ENCODE measurements at places on chromosomes 5 and 9. TPM values are rescaled to one million over a fixed set of nuclear protein-coding genes. Genes with fewer than 3 reads are reported as not detected.

DNA sequence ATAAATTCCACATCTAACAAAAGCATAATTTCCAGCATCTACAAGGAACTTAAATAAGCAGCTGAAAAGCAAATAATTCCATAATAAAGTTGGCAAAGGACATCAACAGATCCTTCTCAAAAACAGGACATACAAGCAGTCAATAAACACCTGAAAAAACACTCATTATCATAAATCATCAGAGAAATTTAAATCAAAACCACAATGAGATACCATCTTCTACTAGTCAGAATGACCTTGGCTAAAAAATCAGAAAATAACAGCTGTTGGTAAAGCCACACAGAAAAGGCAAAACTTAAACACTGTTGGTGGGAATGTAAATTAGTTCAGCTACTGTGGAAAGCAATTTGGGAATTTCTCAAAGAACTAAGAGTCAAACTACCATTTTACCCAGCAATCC, 1371.1 kb upstream of the ACO1 start:
- H3K27me3 ChIP-seq: no peaks in the 10 kb centered on the region
- H3K27ac ChIP-seq: no peak overlapping the region
- no peaks in the 10 kb centered on the region for H3K36me3 ChIP-seq
- no peaks in the 10 kb centered on the region for H3K4me1 ChIP-seq
- DNase-seq: no peak
- H3K4me3 ChIP-seq: no peak overlapping the region

ESM1 gene
- not detected for total RNA-seq

DNA sequence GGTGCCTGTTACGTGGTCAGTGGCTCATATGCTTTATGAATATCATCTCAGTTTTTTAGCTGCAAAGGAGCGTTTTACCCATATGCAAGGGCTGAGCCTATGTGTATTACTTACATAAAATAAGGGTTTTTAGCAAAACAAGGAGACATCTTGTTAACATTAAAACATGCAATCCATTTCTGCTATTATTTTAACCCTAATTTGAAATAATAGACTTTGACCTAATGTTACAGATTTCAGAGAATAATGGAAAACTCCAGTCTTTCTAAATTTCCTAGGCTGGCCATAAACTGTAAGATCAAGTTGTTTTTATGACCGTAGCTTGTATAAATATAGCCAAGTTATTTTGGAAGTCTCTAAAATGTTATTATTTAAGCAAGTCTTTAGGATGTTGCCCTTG, 121.1 kb upstream of the SEMA6A start:
- no peak overlapping the region for H3K4me3 ChIP-seq
- no peaks in the 10 kb centered on the region for H3K36me3 ChIP-seq
- no peaks in the 10 kb centered on the region for H3K27me3 ChIP-seq
- no peak overlapping the region for H3K27ac ChIP-seq

MEGF10 gene
- 0.11 TPM for total RNA-seq

- peaks cover 15% of the 10 kb centered on the region for H3K27me3 ChIP-seq
- no peaks in the 10 kb centered on the region for H3K4me1 ChIP-seq
- no peak overlapping the region for H3K27ac ChIP-seq
Measured at GRCh38 chr9:137066096-137066861, 4.1 kb downstream of the SAPCD2 start.

DNA sequence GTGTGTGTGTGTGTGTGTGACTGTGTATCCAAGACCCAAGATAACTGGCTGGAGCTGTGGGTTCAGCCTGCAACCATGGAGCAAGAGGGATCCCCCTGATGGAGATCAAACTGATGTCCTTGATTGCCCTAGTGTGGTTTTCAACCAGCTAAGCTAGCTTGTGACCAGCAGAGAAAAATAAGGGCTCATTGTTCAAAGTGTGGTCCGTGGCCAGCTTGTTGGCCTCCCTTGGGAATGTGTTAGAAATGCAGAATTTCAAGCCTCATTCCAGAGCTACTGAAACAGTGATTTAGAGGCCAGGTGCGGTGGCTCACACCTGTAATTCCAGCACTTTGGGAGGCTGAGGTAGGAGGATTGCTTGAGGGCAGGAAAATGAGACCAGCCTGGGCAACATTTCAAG, 79.9 kb downstream of the ACER2 start:
- H3K4me1 ChIP-seq: peaks cover 3% of the 10 kb centered on the region
- H3K4me3 ChIP-seq: no peak overlapping the region
- no peak for DNase-seq

ENTPD8 gene
- not detected for total RNA-seq

PCDHB12 gene
- 19.7 TPM for total RNA-seq

DNA sequence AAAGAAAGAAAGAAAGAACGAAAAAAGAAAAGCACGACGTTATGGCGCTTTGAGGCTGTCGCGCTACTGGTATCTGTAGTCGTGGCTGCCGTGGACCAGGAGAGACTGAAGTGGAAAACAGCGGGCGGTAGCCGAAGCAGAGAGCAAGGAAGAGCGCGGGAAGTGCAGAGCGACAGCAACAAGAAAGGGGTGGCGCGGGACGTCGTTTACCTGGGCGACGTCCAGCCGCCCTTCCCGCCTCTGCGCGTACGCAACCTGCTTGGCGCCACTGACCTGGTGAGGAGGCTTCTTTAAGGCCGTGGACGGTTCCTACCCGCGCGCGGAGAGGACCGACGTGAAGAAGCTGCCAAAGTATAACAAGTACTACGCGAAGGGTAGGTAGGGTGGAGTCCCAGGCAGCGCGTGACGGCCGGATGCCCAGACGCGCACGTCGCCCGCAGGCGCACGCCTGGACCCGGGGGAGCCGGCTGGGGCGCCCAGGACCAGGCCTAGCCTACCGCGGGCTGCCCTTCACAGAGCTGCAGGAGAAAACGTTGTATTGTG, 15.4 kb downstream of the CCL28 start:
- H3K4me1 ChIP-seq: no peaks in the 10 kb centered on the region
- H3K36me3 ChIP-seq: no peaks in the 10 kb centered on the region
- H3K27ac ChIP-seq: no peak overlapping the region
- peak; percentile 64 for DNase-seq
- H3K4me3 ChIP-seq: peak overlapping the region; percentile 67

GRCh38 chr9:134690946-134691694, 49.5 kb downstream of the COL5A1 start:
- peaks cover 18% of the 10 kb centered on the region for H3K36me3 ChIP-seq
- H3K4me1 ChIP-seq: peaks cover 11% of the 10 kb centered on the region
- H3K27me3 ChIP-seq: no peaks in the 10 kb centered on the region
- DNase-seq: no peak
- H3K4me3 ChIP-seq: no peak overlapping the region

GRCh38 chr9:137784046-137784445, 93.5 kb upstream of the CACNA1B start:
- H3K27ac ChIP-seq: no peak overlapping the region
- DNase-seq: no peak
- no peaks in the 10 kb centered on the region for H3K27me3 ChIP-seq
- H3K36me3 ChIP-seq: peaks cover 68% of the 10 kb centered on the region

- H3K36me3 ChIP-seq: no peaks in the 10 kb centered on the region
- H3K4me3 ChIP-seq: no peak overlapping the region
- no peak for DNase-seq
- H3K4me1 ChIP-seq: peaks cover 50% of the 10 kb centered on the region
- H3K27ac ChIP-seq: no peak overlapping the region
Measured at GRCh38 chr5:68246802-68247201, 31.2 kb downstream of the PIK3R1 start.

SETX gene
- 31.2 TPM for total RNA-seq

PGGT1B gene
- total RNA-seq: 4.0 TPM

GRCh38 chr9:112180387-112180881, 5.3 kb upstream of the SUSD1 start:
- no peaks in the 10 kb centered on the region for H3K4me1 ChIP-seq
- no peak overlapping the region for H3K27ac ChIP-seq
- no peak for DNase-seq
- no peaks in the 10 kb centered on the region for H3K27me3 ChIP-seq

- H3K4me3 ChIP-seq: no peak overlapping the region
- no peaks in the 10 kb centered on the region for H3K36me3 ChIP-seq
- no peak overlapping the region for H3K27ac ChIP-seq
- no peaks in the 10 kb centered on the region for H3K4me1 ChIP-seq
Measured at GRCh38 chr5:151587796-151588555, 3.2 kb downstream of the FAT2 start.

GRCh38 chr9:19527663-19528062, 118.9 kb downstream of the ACER2 start:
- H3K27me3 ChIP-seq: no peaks in the 10 kb centered on the region
- no peak for DNase-seq
- no peaks in the 10 kb centered on the region for H3K36me3 ChIP-seq
- H3K27ac ChIP-seq: no peak overlapping the region
- H3K4me3 ChIP-seq: no peak overlapping the region
- H3K4me1 ChIP-seq: no peaks in the 10 kb centered on the region

DDX4 gene
- not detected for total RNA-seq

DNA sequence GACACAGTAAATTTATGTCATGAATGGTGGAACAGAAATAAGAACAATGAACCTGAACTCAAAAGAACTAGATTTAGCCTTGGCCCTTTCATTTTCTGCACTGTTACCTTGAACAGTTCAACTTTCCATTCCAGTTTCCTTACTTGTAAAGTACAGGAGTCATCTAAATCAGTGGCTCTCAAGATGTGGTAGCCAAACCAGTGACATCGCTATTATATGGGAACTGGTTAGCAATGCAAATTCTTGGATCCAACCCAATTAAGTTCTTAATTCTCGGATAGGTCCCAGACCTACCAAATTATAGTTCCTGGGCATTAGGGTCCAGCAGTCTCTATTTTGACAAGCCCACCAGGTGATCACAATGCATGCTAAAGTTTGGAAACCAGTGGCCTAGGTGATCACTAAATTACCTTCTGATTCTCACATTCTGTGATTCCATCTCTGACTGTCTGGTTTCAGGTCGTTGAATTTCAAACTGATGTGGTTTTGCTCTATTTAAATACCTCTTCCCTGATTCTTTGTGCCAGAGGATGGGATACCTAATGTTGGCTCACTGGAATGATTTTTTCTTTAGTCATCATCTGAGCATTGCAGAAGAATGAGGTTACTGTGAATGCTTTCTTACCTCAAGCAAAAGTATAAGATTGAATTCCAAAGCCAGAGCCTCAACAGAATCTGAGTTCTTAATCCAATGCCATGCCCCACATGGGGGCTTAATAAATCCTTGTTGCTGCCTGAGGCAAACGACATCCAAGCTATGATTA, 253.8 kb downstream of the ENC1 start:
- no peak overlapping the region for H3K4me3 ChIP-seq
- H3K27me3 ChIP-seq: no peaks in the 10 kb centered on the region
- H3K4me1 ChIP-seq: peaks cover 5% of the 10 kb centered on the region
- no peaks in the 10 kb centered on the region for H3K36me3 ChIP-seq

DNA sequence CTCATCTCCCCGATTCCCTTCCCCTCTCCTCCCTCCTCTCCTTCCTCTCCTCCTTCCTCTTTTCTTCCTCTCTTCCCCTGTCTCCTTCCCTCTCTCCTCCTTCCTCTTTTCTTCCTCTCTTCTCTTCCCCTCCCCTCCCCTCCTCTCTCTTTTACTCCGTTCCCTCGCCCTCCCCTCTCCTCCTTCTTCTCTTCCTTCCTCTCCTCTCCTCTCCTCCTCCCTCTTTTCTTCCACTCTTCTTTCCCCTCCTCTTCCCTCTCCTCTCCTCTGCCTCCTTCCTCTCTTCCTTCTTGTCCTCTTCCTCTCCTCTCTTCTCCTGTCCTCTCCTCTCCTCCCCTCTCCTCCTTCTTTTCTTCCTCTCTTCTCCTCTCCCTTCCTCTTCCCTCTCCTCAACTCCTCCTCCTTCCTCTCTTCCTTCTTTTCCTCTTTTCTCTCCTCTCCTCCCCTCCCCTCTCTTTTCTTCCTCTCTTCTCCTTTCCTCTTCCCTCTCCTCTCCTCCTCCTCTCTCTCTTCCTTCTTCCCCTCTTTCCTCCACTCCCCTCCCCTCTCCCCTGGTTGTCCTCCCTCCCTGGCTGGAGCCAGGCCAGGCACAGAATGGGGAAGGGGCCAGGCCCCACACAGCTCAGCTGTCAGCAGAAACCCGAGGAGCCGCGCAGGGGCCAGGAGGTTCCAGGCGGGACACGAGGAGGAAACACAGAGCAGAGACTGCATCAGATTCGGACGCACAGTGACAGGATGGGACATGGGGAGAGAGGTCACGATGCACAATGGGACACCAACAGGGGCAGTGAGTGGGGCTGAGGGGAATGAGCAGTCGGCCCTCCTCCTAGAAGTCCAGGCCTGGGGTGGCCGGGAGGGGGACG, 48.0 kb downstream of the CAMK2A start:
- no peaks in the 10 kb centered on the region for H3K36me3 ChIP-seq
- no peak overlapping the region for H3K4me3 ChIP-seq
- no peaks in the 10 kb centered on the region for H3K27me3 ChIP-seq
- no peaks in the 10 kb centered on the region for H3K4me1 ChIP-seq
- no peak overlapping the region for H3K27ac ChIP-seq

LAMC3 gene
- 1.6 TPM for total RNA-seq

CYLC2 gene
- total RNA-seq: not detected

GRCh38 chr5:58066557-58066956, 393.3 kb downstream of the PLK2 start:
- no peaks in the 10 kb centered on the region for H3K27me3 ChIP-seq
- no peak overlapping the region for H3K4me3 ChIP-seq
- H3K4me1 ChIP-seq: no peaks in the 10 kb centered on the region
- no peak for DNase-seq
- H3K36me3 ChIP-seq: no peaks in the 10 kb centered on the region

- no peak overlapping the region for H3K4me3 ChIP-seq
- no peaks in the 10 kb centered on the region for H3K27me3 ChIP-seq
- no peaks in the 10 kb centered on the region for H3K4me1 ChIP-seq
- no peak for DNase-seq
Measured at GRCh38 chr5:3277590-3278196, 317.9 kb upstream of the IRX1 start.

TOR1B gene
- 51.7 TPM for total RNA-seq

- H3K27ac ChIP-seq: no peak overlapping the region
- no peaks in the 10 kb centered on the region for H3K4me1 ChIP-seq
- H3K27me3 ChIP-seq: no peaks in the 10 kb centered on the region
- no peak overlapping the region for H3K4me3 ChIP-seq
- DNase-seq: no peak
Measured at GRCh38 chr5:165508861-165509260, 2003.4 kb downstream of the MAT2B start.

IFNA13 gene
- not detected for total RNA-seq

- DNase-seq: no peak
- H3K4me3 ChIP-seq: no peak overlapping the region
- no peaks in the 10 kb centered on the region for H3K4me1 ChIP-seq
- no peaks in the 10 kb centered on the region for H3K36me3 ChIP-seq
- H3K27me3 ChIP-seq: no peaks in the 10 kb centered on the region
Measured at GRCh38 chr5:59532979-59533729, 360.4 kb downstream of the PDE4D start.

DNA sequence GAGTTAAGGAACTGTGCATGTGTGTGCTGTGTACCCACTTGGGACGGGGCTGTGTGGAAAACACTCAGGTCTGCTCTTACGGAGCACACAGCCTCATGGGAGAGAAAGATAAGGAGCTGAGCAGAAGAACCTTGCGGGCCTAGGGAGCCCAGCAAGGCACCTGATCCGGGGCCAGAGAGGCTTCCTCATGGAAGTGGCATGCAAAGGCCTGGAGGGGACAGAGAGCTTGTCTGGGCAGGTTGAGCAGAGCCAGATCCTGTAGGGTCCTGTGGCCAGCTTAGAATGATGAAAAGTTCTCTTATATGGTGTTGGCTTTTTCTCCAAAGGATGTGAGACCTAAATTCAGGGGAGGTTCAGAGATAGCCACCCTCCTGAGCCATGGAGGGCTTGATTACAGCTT, 45.2 kb downstream of the NEK6 start:
- DNase-seq: no peak
- no peak overlapping the region for H3K4me3 ChIP-seq
- peaks cover under 1% of the 10 kb centered on the region for H3K4me1 ChIP-seq
